ENCODE measurements at places on chromosomes 13 and 19.

GRCh38 chr19:8731428-8732169 is 10.2 kb downstream of the OR2Z1 start:
- no peak for DNase-seq

- no peak for DNase-seq
Measured at GRCh38 chr13:102443249-102443648, 41.4 kb upstream of the FGF14 start.

- no peak for DNase-seq
Measured at GRCh38 chr13:87302931-87303330, 368.2 kb upstream of the SLITRK5 start.

DNA sequence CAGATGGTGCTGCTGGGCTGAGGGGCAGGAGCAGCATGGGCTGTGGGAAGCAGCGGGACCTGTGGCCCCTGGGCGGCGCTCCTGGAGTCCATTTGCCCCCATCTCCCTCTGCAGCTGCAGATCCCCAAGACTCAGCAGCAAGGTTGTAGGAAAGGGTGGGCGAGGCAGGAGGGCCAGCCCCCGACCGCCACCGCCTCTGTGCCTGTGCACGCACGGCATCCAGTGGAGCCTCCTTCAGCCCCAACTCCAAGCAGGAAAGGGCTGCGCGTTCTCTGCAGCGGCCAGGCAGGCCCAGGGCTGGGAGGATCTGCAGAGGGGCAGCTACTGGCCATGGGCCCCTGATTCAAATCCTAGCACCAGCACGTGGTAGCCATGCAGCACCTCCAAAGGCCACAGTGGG is 20.8 kb downstream of the DPF1 start:
- no peak for DNase-seq

DNA sequence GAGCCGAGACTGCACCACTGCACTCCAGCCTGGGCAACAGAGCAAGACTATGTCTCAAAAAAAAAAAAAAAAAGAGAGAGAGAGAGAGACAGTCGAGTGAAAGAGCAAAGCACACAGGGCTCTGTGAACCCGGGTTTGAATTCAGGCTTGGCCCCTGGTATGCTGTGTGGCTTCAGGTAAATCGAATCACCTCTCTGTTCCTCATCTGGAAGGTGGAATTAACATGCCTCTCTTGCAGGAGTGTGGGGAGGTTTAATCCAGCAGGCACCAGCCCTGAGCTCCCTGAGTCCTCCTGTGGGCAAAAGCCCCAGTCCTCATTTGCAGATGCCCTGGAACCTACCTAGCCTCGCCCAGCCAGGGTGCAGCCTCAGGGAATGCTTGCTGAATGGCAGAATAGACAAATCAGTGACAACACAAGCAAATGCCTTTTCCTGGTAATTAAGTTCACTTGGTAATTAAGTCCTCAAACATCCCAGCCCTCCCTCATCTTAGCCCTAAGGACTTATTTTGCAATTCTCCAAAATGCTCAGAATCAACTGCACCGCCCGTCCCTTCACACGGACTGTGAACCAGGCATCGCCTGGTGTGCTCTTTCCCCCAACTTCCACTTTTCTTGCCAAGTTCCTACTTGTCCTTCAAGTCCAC is 4.6 kb upstream of the ZNRF4 start:
- DNase-seq: no peak

DNA sequence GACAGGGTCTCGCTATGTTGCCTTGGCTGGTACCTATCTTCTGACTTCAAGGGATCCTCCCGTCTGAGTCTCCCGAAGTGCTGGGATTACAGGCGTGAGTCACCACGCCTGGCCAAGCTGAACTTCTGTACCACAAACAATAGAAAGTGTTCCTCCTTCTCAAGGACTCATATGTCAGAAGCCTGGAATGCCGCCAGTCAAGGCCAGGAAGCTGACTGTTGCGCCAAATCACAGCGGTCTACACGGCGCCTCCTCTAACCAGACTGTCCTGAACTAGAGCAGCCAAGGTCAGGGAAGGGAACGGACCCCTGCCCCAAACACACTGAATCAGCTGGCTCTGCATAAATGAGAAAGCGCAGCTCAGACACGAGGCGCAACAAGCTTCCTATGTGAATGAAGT is 14.6 kb downstream of the RAB20 start:
- DNase-seq: no peak

DNA sequence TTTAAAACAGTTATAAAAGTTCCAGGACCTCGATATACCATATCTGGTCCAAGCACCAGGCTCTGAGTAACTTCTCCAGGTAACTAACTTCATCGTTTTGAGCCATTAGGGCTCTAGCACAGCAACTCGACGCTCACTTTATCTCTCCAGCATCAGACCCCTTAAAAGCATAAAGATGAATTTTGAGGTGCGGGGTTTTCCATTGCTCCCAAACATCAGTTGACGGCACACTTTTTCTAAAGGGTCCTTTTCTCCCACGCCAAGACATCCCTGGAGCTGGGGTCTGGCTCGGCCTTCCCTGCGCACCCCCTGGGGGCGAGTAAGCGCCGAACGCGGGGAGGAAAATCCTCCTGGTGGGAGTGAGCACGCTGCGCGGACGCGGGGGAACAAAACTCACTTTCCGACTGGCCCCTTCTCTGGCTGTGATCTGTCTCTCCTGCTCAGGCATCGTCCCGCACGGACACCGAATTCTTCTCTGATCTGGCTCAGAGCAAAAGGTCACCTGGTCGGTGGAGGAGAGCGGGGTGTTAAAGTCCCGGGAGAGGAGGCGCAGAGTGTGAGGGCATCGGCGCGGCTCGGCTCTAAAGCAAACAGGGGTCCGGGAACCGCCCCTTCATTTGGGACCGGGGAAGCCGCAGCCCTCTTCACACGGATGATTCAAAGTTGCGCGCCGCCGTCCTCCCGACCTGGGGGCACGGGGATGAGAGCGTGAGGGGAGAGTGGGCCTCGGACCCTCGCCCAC is at the start of gene ATP7B:
Gene ATP7B (minus strand): TSS at position 561 of the 742 bp plus-strand sequence. CDS start 113 bp downstream, at position 448.
- DNase-seq: peak; percentile 32

DNA sequence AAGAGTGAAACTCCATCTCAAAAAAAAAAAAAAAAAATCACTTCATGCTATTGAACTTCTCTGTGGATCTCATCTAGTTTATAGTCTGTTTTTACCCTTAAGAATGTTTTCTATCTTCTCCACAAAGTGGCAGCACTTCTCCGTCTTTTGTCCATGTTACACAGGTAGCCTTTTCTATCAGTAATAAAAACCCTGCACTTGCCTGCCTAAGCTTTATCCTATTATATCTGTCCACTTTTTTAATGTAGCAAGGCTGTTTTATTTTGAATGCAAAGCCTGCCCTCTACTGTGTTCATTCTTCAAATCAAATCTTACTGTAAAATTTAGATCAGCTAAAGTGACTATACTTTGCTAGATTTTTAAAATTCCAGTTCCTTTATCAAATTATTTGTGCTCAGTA is 124.0 kb downstream of the STOML3 start:
- no peak for DNase-seq

- DNase-seq: no peak
Measured at GRCh38 chr13:43170506-43170905, 147.1 kb downstream of the DNAJC15 start.

- no peak for DNase-seq
Measured at GRCh38 chr13:44313674-44314073, 60.0 kb upstream of the SERP2 start.

- no peak for DNase-seq
Measured at GRCh38 chr19:19026299-19026971, 6.9 kb downstream of the SUGP2 start.

DNA sequence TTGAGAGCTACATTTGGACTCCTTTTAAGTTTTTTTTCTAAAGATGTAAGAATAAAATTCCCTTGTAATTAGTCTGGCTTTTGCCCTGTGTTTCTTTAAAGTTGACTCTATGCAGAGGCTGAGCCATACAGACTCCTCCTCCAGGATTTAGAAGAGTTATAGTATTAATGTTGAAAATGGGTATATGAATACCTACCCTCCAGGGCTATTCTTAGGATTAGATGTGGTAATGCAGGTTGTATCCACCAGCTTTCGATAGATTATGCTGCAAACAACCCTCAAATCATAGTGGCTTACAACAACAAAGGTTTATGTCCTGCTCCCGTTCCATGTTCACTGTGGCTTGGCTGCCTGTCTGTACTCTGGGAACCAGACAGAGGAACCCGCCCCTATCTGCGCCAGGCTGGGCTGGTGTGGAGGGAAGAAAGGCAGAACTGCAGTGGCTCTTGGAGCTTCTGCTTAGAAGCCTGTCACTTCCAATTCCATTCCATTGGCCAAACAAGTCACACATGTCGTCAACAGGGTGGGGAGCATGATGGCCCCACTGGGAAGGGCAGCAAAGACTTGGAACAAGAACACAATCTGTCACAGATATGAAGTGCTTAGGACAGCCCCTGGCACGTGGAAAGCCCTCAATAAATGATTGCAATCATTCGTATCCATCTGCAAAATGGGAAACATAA is 290.8 kb downstream of the FOXO1 start:
- DNase-seq: no peak

DNA sequence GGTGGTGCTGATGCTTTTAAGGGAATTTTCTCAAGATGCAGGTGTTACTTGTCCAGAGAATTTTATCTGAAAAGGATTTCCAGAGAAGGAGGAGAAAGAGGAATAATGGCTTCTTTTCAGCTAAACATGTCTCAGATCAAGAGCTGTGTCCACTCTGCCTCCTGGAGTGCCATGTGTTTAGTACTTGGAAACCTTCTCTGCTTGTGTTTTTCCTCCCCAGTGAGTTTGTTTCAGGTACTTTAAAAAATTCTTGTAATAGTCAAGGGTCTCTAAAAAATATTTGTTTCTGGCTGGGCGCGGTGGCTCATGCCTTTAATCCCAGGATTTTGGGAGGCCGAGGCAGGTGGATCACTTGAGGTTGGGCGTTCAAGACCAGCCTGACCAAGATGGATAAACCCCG is 22.7 kb downstream of the ZNF431 start:
- DNase-seq: no peak

DNA sequence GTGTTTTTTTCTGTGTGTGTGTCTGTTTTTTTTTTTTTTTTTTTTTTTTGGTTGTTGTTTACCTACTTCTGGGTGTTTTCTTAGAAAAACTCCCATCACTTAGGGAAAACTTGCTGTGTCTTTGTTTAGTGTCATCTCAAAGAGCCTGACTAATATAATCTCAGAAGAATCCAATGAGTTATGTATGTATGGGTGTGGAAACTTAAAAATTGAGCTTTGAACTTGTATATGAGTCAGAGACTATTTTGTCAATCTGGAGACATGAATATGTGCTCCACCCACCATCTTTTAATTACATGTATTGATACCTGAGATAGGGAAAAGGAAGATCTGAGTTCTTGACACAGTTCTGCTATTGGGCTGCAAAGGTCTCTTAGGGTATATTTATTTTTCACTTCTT is 140.7 kb upstream of the SPRY2 start:
- no peak for DNase-seq

- no peak for DNase-seq
Measured at GRCh38 chr19:58183817-58184215, 955 bp downstream of the ZNF274 start.

- DNase-seq: peak; percentile 32
Measured at GRCh38 chr19:45716359-45717130, 14.2 kb downstream of the FBXO46 start.

- no peak for DNase-seq
Measured at GRCh38 chr13:79030513-79030912, 371.6 kb upstream of the OBI1 start.

GRCh38 chr19:42961119-42961518 is 24.1 kb upstream of the PSG7 start:
- no peak for DNase-seq

DNA sequence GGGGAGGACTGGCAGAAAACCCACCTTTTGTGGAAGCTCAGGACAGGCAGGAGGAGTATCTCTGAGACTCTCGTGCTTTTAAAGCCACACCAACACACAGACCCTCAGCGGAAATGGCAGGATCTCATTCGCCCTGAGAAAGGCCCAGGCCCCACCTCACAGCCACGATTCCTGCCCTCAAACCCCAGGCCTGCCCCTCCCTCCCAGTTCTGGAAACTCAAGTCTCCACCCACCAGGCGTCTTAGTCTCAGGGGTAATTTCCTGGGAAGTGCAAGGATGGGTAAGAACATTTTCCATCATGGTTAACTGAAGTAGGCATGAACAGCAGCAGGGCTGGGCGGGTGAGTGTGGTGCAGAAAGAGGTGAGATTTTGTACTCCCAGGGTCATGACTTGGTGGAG is 8.0 kb upstream of the PDE4C start:
- DNase-seq: no peak

DNA sequence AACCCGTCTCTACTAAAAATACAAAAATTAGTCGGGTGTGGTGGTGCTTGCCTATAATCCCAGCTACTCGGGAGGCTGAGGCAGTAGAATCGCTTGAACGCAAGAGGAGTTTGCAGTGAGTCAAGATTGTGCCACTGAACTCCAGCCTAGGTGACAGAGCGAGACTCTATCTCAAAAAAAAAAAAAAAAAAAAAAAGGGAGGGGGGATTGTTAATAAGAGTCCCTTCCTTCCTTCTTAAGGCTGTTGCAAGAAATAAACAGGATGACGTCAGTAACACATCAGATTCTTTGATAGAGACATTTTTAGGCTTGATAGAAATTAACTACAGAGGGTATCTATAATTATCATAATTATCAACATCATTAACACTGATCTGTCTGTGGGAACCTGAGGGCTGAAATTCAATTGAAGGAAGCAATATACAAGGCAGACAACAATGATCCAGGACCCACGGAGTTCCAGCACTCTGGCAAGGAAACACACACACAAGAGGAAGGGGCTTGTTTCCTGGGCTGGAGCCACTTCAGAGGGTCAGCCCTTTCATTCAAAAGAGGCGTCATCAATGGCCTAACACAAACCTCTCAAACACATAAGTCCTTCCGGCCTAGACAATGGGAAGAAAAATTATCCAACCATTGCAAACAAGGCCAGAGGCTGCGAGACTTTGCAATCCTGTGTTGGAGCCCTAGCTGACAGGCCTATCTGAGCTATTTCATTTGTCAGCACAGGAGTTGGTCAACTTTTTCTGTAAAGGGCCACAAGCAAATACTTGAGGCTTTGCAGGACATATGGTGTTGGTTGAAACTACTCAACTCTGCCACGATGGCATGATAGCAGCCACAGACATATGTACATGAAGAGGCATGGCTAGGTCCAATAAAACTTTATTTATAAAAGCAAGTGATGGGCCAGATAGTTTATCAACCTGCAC is 105.2 kb downstream of the INSR start:
- DNase-seq: no peak

GRCh38 chr13:84553227-84553626 is 671.0 kb upstream of the SLITRK1 start:
- DNase-seq: no peak

- peak; percentile 78 for DNase-seq
Measured at GRCh38 chr13:99303863-99304521, 3.2 kb downstream of the GPR183 start.

GRCh38 chr19:13130886-13131490 is 12.9 kb downstream of the NACC1 start:
- DNase-seq: no peak

GRCh38 chr13:33235564-33235963 is 50.0 kb downstream of the STARD13 start:
- no peak for DNase-seq

GRCh38 chr13:84867246-84867645 is 932.0 kb downstream of the SLITRK6 start:
- DNase-seq: no peak

DNA sequence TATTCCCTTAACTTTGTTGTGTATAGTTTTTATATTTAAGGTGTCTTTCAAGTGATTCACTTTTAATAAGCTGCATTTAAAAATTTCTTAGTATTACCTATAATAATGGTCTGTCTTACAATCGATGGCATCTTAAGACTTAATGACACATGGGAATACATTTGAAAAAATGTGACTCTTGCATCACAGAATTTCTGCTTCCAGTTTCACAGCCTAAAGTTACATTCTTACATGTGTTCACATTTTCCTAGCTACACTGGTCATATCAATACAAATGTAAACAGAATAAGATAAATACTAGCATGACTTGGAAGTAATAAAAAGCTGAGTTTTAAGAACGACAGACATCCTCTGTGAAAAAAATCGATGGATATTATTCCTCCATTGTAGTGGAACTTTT is 1597.1 kb upstream of the MIR17HG start:
- DNase-seq: no peak

All from CD4-positive, alpha-beta T cell treated with Interleukin-6 for 4 hours (primary cell).